Fibroblast of skin of abdomen (primary cell): ENCODE measurements at places on chromosomes 5 and 9.

- no peak for DNase-seq
These were observed 20.1 kb downstream of the ISOC1 start for GRCh38 chr5:129114539-129115193.

DNA sequence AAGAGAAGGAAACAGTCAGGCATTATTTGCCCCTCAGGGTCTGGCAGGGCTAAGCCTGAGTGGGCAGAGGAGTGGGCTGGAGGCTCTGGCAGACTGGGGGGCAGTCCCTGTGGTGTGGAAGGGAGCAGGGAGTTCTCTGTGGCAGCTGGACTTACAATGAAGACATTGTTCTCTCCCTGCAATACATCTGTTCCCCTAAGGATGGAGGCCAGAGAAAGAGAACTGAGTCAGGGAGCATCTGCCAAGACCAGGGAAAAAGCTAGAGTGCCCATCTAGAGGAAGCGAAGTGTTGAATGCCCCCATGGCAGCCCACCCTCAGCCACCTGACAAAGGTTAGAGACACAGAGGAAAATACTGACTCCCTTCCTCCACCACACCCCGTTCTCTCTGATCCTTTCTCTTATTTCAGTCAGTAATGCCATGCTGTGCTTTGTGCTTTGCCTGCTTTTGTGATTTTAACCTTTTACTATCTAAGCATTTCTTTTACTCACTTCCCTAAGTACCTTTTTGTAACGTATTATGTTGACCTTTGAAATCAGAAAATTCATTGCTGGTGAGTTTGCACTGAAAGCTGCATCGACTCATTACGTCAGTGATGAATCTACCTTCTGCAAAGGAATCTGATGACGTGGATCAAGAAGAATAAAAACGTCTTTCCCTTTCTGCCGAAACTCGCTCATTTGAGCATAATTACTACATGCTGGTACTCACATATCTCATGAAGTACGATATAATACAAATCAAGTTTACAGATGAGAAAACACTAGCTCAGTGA lies 76.0 kb downstream of the ACTL7B start:
- no peak for DNase-seq

DNA sequence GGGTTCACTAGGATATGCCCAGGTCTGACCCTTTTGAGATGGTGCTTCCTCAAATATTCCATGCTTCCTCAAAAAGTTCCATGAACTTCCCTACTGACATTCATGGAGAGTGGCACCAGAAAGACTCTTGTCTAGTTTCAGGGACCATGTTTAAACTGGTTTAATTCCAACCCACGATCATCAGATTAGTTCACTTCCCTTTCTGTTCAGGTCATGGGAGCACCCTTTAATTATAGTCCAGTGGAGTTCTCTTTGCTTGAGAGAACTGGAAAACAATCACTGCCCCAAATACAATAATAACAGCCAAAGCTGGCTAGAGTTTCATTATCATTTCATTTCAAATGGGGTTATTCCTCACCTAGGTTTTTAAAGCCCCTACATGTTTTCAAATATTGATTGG lies 9.7 kb upstream of the ERBIN start:
- DNase-seq: no peak

DNA sequence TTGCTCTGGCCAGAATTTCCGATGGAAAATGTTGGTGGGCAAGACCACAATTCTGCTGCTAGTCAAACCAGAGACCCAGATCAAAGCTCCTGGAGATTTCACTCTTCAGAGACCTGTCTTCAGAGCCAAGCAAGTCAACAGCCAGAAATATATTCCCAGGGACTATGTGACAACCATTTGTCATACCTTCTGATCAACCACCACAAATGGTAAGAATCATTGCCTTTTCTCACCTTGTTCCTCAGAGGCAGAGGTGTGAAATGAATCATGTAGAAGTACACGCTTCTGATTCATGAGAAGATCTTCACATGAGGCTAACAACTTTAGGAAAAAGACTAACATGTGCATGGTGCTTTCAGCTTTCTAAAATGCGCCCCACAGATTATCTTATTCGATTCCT lies 53.5 kb downstream of the SUSD1 start:
- DNase-seq: no peak

DNA sequence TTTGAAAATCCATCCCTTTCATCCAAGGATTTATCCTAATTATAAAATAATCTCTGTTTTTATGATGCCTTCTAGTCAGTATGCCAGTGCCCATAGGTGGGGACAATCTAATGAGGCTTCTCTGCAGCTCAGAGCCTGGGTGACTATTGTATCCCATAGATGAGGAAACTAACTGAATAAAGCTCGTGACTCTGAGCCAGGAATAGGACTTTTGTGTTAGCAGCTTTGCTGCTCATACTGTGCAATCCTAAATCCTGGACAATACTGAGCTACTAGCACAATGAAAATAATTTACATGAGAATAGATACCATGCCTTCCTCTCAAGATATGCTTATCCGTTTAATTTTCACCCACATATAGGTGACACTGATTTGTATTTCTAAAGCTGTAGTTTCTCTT lies 443.0 kb downstream of the PLK2 start:
- no peak for DNase-seq

- peak; percentile 53 for DNase-seq
These were observed 84.0 kb downstream of the ZFAND5 start for GRCh38 chr9:72280913-72281500.

- DNase-seq: no peak
These were observed 19.6 kb downstream of the SIL1 start for GRCh38 chr5:139178589-139178917.

DNA sequence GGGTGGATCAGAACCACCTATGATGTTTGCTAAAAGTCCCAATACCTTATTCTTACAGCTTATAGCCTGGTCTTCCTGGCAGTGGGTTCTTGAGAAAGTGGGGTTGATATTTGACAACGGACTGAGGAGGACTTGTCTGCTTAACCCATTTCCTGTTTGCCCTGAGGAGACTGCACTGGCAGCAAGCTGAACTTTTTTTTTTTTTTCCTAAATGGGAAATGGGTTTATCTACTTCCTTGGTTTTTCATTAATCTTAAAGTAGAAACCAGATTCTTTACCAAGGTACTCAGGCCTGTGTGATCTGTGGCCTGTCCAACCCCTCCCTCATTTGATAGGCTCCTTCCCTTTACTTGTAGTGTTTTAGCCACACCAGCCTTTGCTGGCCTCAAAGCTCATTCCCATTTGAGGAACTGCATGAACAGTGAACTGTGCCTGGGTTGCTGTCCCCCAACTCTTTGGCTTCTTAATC lies 47.1 kb downstream of the C9orf57 start:
- DNase-seq: no peak

GRCh38 chr5:40172721-40173120 lies 507.0 kb upstream of the PTGER4 start:
- DNase-seq: no peak

- DNase-seq: no peak
These were observed 54.7 kb downstream of the ANGPTL2 start for GRCh38 chr9:127067603-127068220.

GRCh38 chr5:24439465-24439864 lies 205.3 kb downstream of the CDH10 start:
- DNase-seq: no peak

- no peak for DNase-seq
These were observed 139.2 kb upstream of the ATP10B start for GRCh38 chr5:160991205-160991604.

- DNase-seq: peak; percentile 70
These were observed 6.6 kb upstream of the XPA start for GRCh38 chr9:97703437-97704344.

GRCh38 chr9:5493679-5494511 lies 16.4 kb upstream of the PDCD1LG2 start:
- peak; percentile 85 for DNase-seq
